Stimulated activated CD4-positive, alpha-beta T cell treated with anti-CD3 and anti-CD28 coated beads, Interleukin-2, amount 100 ng/mL, for 24 hours (primary cell): ENCODE measurements at places on chromosomes 6 and 20.
A peak's percentile ranks its signal among the peaks of the same experiment; 100 is the strongest.

DNA sequence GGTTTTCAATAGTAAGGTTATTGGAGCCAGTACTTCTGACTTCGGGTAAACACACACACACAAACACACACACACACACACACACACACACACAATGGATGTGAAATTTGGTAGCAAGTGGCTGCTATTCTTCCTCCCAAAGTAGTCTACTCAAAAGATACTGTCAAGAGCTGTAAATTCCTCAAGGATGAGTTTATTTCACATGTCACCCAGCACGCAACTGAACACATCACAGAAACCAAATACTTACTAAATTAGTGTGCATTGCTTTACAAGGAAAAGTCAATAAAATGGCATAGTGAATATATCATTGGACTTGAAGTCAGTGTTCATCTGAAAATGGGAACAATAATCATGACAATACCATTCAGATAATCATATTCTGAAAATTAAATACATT lies 32.9 kb downstream of the MMUT start:
- DNase-seq = no peak

DNA sequence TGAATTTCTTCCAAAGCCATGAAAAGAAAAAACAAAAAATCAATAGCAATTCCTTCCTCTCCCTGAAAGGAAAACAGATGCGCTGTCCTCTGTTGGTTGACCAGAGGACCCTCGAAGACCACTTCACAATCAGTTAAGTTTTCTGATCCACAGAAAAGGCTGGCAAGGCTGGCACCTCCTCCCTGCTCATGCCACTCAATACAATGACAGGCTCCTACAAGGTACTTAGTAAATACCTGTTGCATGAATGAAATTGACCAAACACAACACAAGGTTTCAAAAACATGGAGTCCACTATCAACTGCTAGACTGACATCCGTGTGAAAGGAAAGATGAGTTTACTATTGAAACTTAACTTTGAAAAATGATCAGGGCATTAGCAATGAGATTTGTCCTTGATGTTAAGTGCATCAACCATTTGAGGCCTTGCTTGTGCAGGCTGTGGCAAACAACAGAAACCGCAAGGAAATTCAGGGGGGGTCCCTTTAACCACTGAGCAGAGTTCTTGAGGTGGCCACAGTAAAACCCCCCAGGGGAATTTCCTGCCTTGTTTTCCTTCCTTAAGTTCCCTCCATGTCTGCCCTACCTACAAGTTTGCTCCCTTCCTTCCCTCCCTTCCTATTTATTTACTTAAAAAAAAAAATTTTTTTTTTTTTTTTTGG lies 27.9 kb upstream of the RTF2 start:
- DNase-seq = peak; percentile 56

DNA sequence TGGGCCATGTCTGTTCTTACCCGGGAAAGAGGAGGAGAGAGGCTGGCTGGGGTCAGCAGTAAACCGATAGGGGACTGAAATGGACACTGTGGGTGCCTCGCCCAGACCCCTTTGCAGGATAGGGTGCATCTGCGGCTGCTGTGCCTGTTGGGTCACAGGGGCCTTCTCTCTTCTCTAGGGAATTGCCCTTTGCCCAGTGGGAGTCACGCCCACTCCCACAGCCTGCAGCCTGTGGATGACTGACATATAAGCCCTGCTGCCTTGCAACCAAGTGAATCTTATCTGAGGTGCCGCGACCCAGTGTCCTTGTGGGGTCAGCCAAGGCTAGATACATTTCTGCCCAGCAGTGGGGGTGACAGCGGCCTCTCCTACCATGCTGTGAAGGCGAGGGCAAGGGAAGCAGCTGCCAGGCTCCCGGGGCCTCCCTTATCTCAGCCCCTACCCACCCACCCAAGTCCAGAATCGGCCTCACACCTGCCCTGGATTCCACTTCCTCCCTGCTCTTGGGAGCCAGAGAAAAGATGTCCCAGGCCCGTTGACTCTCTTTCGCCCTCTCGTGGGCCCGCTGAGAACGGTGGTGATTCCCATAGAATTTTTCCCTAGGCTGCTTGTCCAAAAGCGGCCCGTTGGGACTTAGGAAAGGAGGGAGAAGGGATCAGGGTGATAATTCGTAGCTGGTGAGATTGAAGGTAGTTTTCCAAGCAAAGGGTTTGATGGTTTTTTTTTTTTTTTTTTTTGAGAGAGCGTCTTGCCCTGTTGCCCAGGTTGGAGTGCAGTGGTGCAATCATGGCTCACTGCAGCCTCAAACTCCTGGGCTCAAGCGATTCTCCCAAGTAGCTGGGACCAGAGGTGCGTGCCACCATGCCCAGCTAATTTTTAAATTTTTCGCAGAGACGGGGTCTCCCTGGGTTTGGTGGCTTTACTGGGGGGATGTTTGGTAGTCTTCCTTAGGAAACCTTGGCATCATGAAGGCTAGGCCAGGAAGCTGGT lies 76.4 kb upstream of the RNF24 start:
- peak; percentile 56 for DNase-seq

- DNase-seq = no peak
Measured at GRCh38 chr6:14824060-14824459, 421.8 kb upstream of the JARID2 start.

DNA sequence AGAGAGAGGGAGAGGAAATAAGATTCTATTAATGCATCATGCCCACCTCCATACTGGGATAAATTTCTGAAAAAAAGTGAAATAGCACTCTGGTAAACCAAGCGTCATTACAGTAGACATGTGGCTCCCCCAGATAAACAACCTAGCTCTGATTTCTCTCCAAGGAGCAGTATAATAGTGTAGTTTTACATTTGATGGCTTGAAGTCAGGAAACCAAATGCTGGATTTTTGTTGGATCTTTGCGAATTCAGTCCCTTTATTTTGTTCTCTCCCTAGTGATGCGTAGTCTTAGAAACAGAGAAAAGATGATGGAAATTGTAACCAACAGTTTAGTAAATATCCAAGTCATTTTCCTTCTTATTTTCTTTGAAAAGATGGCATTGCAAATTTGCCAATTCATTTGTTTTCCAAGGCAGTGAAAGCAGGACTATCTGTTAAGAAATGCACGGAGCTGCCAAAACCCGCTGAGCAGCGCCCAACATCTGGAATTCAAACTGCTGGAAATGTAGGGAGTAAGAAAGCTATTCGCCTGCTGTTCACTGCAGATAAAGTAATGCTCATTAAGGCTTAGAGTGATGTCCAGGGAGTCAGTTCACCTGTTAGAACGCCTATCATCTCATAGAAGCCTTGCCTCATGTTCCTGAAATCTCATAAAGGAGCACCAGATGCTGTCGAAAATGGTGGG lies 85.7 kb upstream of the DOK5 start:
- DNase-seq = no peak

- DNase-seq = no peak
Measured at GRCh38 chr6:134910593-134910935, 39.3 kb downstream of the ALDH8A1 start.

- DNase-seq = no peak
Measured at GRCh38 chr20:62879275-62880146, 17.9 kb upstream of the TCFL5 start.

GRCh38 chr6:37021356-37022129 lies 16.1 kb downstream of the FGD2 start:
- peak; percentile 69 for DNase-seq

DNA sequence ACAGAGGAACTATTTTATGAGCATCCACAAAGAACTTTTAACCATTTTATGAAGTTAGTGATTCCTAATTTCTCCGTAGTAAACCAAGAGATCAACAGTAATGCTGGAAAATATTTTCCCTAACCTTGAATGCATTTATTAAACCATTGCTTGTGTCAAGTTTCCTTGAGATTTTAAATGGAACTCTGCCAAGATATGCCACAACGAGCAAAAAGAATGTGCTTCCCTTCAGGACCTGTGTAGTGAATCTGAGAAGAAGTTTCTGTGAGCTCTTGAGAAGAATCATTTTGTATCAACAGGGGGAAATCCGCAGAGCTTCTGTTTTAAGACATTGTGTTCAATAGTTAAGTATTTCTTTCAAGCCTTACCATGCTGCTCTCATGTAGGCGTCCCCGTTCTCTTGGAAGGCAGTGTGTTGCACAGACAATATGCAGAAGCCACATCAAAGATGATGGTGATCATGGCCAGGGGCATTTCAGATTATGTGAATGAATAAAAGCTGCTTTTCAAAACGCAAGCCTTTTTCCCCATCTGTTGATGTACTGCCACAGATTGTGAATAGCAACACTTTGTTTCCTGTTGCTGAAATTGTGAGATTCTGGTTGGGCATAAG lies 439.8 kb downstream of the BMP2 start:
- no peak for DNase-seq

DNA sequence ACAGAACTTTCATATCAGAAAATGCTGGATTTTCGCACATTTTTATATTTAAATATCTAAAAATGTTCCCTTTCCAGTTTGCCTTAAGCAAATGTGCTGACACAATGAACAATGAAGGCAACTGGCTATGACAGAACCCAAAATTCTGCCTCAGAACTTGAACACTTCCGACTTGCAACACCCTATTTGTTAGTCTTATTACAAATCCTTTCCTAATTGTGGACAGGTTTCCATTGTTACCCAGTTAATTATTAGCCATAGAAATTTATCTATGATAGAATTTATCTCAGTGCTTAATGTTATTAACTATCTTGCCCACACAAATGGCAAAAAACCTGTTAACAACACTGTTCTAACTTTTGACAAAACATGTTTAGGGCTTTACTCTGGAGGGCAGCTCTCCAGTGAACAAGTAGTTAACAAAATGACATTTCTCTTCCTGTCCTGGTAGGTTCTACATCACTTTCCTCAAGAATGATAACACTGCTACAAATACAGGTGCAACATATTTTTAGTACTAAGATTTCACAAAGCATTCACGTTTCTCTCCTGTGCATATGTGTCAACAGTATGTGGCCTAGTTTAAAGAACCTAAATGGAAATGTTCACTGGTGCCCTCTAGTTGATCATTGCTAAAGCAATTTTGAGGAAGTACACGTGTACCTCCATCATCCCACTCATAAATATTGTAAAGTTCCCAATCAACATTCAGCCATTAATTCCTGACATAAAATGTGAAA lies 58.4 kb downstream of the HIVEP2 start:
- no peak for DNase-seq

- DNase-seq = no peak
Measured at GRCh38 chr6:152723398-152723797, 25.7 kb downstream of the MYCT1 start.

- DNase-seq = no peak
Measured at GRCh38 chr6:14676064-14676463, 558.5 kb downstream of the CD83 start.

- DNase-seq = no peak
Measured at GRCh38 chr6:80333342-80333741, 226.9 kb downstream of the BCKDHB start.

DNA sequence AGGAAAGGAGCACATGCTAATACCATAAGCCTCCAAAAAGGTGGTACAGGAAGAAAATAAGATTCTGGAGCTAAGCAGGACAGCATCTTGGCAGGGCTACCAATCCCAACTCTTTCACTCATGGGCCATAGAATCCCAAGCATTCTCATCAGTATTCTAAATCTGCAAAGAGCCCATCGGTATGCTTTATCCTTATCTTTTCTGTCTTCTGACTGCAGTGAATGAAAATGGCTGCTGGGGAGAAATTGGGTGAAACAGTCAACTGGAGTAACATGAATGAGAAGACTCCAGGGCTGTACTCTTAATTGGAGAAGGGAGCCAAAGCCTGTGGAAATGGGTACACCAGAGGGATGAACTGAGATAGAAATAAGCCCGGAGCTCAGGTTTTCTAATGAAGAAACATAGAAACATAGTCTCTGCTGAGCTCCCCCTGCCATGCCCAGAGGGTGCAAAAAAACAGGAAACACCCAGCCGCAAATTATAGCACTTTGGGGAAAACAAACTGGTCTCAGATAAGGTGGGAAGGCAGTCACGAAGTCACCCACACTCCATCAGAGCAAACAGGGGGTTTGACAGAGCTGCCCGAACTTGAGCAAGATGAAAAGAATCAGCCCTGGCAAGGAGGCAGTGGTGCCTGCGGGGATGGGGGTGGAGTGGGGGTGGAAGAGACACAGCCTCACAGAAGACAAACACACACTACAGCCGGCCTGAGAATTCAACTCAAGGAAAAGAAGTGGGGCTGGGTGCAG lies 35.4 kb upstream of the E2F3 start:
- peak; percentile 30 for DNase-seq

DNA sequence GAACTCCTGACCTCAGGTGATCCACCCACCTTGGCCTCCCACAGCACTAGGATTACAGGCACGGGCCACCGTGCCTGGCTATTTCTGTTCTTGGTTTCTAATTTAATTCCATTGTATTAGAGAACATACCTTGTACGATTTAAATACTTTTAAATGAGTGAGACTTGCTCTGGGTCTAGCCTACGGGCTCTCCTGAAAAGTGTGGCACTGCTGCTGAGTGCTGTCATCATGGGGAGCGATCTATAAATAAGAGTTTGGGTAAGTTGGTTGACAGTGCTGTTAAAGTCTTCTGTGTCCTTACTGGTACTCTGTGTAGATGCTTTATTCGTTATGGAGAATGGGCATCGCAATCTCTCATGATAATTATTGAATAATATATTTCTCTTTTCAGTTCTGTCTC lies 35.0 kb upstream of the BHLHE23 start:
- no peak for DNase-seq

GRCh38 chr6:137099689-137100403 lies 55.1 kb upstream of the IL20RA start:
- DNase-seq = no peak

DNA sequence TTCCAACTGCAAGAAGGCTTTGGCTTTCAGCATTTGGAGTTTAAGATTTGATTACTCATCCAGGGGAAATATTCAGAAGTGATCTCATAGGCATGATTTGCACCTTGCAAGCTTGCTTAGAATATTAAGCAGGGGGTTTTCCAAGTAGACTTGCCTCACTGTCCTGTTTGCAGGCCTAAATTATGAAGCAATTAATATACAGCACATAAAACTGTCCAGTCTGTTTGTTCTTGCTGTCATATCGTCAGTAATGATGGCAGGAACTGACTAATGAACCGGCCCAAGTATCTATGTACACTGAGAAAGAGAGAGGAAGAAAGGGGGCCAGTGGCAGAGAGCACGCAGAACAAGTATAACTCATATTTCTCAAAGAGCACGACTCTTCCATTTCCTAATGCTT lies 212.5 kb upstream of the SUPT3H start:
- no peak for DNase-seq

GRCh38 chr6:150004101-150004782 lies 21.1 kb downstream of the RAET1L start:
- DNase-seq = no peak

GRCh38 chr20:51491393-51491792 lies 51.1 kb downstream of the NFATC2 start:
- DNase-seq = no peak

DNA sequence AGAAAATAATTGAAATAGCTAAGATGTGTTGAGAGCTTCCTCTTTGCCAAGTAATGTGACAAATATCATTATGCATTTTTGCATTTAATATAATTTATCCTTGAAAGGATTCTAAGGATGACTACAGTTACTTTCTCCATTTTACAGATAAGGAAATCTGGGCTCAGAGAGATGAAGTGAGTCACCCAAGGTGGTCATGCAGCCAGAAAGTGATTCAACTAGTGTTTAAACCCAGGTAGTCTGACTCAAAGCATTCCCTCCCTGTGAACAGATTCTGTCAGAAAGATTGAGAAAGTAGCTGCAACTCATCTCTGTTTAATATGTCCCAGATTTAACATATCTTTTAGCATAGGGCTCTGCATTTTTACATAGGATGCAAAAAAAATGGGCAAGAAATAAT lies 28.1 kb downstream of the NRSN1 start:
- no peak for DNase-seq
